ENCODE measurements at places on chromosomes 2 and 18. TPM values are rescaled to one million over a fixed set of nuclear protein-coding genes. Genes with fewer than 3 reads are reported as not detected.

Gene PTPRN
- 0.25 TPM for total RNA-seq

Gene FAM210A
- total RNA-seq = 18.8 TPM

Gene CROCC2
- total RNA-seq = under 0.01 TPM

Gene CAPN14
- total RNA-seq = 0.12 TPM

Gene MOGAT1
- not detected for total RNA-seq

Gene ZC3H6
- total RNA-seq = 4.4 TPM

Gene CYTIP
- 2.4 TPM for total RNA-seq

Gene GCG
- total RNA-seq = not detected

Gene PNKD
- 29.1 TPM for total RNA-seq

Gene MROH2A
- not detected for total RNA-seq

Gene GPR35
- total RNA-seq = 0.19 TPM

Gene OR6B2
- total RNA-seq = not detected

Gene MBP
- 20.5 TPM for total RNA-seq

Gene HOXD13
- not detected for total RNA-seq

Gene TMEM37
- total RNA-seq = 0.13 TPM

Gene NHEJ1
- 10.8 TPM for total RNA-seq

Gene BBS5
- total RNA-seq = 5.7 TPM

Gene GALNT1
- total RNA-seq = 292 TPM

Gene ALPG
- not detected for total RNA-seq

Gene CHRNG
- total RNA-seq = not detected

Gene SPATA3
- not detected for total RNA-seq

Gene RNF125
- 0.13 TPM for total RNA-seq

Gene OSBPL1A
- total RNA-seq = 40.3 TPM

Gene PRSS56
- not detected for total RNA-seq

Gene ZBTB7C
- 0.53 TPM for total RNA-seq

Gene CYP27A1
- total RNA-seq = 18.1 TPM

Gene TRPM8
- total RNA-seq = 0.53 TPM

Gene PLEKHH2
- total RNA-seq = 1.9 TPM

Gene B4GALT6
- total RNA-seq = 2.0 TPM

Gene TRIM43
- total RNA-seq = not detected

Gene EFHD1
- 1.1 TPM for total RNA-seq

Gene MC4R
- not detected for total RNA-seq

Gene SULT1C4
- total RNA-seq = 0.19 TPM

Gene NEUROD1
- not detected for total RNA-seq

Gene CCNT2
- 23.6 TPM for total RNA-seq

Gene SERPINB10
- 0.13 TPM for total RNA-seq

Gene ZNF385B
- total RNA-seq = not detected

Gene GREB1
- total RNA-seq = 0.12 TPM

Gene PROC
- total RNA-seq = not detected

Gene RAPH1
- 19.4 TPM for total RNA-seq

Gene RGPD4
- under 0.01 TPM for total RNA-seq

Gene HOXD9
- not detected for total RNA-seq

Gene TCF23
- total RNA-seq = not detected

Gene DSC2
- total RNA-seq = not detected

Gene SERPINB12
- total RNA-seq = not detected

Gene MAP3K20
- total RNA-seq = 32.8 TPM

Gene PROKR1
- total RNA-seq = under 0.01 TPM

Gene PLCD4
- 4.0 TPM for total RNA-seq

Gene MLPH
- total RNA-seq = 2.4 TPM

Gene ASB1
- 58.2 TPM for total RNA-seq

Data from aortic smooth muscle cell (primary cell).